Stimulated activated CD4-positive, alpha-beta T cell treated with anti-CD3 and anti-CD28 coated beads, TNF-alpha, amount 100 ng/mL, for 1 hour (primary cell): ENCODE measurements at places on chromosomes 1 and 21.

- DNase-seq, result no peak
These were observed 28.7 kb upstream of the CDC14A start for GRCh38 chr1:100323419-100324106.

DNA sequence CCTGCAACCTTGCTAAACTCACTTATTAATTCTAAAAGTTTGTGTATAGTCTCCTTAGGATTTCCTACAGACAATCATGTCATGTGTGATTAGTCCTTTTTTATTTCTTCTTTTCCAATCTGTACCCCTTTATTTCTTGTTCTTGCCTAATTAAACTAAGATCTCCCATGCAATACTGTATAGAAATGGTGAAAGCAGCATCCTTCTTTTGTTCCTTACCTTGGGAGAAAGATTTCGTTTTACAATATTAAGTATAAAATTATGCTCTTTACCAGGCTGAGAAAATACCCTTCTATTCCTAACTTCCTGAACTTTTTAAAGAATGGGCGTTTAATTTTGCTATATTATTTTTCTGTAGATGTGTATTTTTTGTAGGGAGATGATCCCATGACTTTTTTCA, 7.6 kb upstream of the COL18A1 start:
- no peak for DNase-seq

GRCh38 chr21:35579520-35580293, 480.6 kb downstream of the SETD4 start:
- no peak for DNase-seq

GRCh38 chr21:31604591-31605190, 54.8 kb upstream of the SOD1 start:
- peak; percentile 45 for DNase-seq

DNA sequence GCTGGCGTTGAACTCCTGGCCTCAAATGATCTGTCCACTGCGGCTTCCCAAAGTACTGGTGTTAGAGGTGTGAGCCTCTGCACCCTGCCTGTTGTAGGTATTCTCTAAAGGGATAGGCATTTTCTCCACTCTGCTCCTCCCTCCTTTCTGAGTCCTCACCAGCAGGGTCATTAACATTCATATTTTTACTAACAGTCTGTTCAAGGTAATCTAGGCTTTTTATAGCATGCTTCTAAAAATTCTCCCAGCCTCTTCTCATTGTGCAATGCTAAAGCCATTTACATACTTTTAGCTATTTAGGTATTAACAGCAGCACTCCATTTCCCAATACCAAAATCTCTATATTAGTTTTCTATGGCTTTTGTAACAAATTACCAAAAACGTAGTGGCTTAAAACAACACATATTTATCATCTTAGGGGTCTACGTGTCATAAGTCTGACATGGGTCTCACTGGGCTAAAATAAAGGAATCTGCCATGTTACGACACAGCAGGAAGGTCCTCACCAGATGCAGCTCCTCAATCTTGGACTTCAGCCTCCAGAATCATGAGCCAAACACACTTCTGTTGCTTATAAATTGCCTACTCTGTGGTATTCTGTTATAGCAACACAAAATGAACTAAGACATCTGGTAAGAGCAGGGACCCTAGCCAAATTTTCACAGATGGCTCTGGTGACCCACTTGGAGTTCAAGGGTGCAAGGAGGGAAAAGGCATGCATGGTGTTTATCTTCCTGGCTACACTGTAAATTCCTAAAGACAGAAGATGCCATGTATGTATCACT, 2.9 kb upstream of the SLC2A7 start:
- DNase-seq, result no peak

GRCh38 chr1:29753244-29753643, 516.9 kb downstream of the PTPRU start:
- DNase-seq, result no peak

DNA sequence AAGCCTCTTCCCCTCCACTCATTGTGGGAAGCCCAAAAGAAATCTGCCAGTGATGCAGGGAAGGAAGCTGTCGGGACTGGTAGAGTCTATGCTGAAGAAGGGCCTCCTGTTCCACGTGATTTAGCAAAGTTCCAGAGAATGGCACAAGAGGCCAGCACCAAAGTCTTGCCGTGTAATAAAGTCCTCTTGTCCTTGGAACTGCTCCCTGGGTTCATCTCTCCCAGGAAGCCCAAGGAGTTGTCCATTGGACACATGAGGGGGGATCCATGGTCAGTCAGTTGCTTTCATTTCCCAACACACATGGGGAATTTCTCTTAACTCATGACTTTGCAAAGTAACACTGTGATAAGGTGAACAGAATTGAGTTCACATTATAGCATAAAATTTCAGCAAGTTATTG, 116.1 kb upstream of the RAB4A start:
- no peak for DNase-seq

- DNase-seq, result no peak
These were observed 28.0 kb downstream of the PTBP2 start for GRCh38 chr1:96749618-96750017.

DNA sequence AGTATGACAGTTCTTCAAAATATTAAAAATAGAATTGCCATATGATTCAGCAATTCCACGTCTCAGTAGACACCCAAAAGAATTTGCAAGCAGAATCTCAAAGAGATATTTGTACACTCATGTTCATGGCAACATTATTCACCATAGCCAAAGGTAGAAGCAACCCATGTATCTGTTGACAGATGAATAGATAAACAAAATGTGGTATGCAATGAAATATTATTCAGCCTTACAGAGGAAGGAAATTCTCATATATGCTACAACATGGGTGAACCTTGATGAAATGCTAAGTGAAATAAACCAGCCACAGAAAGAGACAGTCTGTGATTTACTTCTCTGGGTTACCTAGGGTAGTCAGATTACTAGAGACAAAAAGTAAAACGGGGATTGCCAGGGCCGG, 47.0 kb downstream of the NAV1 start:
- no peak for DNase-seq

DNA sequence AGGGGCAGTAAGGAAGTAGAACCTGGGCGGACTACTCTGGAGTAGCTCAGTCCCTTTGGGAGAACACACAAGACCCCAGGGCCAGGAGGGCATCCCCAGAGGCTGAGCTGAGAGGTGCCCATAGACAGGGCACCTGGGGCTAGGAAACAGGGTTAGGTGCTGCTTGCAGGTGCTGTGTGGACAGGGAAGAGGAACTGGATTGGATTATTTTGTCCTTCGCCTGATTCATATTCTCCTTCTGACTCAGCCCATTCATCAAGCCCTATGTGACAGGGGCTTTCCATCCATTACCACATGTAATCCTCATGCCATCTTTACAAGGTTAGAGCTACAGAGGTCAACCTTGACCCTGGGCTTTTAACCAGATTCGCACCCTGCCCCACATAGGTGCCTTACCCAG, 183.9 kb downstream of the C1orf94 start:
- DNase-seq, result no peak

GRCh38 chr1:115173151-115173550, 83.8 kb upstream of the TSPAN2 start:
- DNase-seq, result no peak

GRCh38 chr21:27371975-27372331, 405.1 kb upstream of the ADAMTS5 start:
- no peak for DNase-seq

DNA sequence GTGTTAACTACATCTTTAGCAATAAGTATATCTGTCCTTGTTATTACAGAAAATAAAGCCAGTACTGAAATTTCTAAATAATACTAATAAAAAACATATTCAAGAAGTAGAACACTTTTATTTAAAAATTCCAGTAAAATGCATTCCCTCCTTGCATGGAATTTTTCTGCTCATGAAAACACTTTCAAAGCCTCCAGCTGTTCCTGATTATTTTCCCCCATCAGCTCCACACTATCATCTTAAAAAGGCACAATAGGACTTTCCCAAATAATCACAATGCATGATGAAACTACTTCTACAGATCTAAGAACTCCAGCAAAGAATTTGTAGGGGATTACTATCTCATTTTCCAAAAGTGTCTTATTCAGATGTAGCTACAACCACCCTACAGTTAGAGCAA, 162.6 kb upstream of the USP25 start:
- DNase-seq, result no peak

- DNase-seq, result no peak
These were observed 17.2 kb upstream of the C1QA start for GRCh38 chr1:22619252-22619651.

DNA sequence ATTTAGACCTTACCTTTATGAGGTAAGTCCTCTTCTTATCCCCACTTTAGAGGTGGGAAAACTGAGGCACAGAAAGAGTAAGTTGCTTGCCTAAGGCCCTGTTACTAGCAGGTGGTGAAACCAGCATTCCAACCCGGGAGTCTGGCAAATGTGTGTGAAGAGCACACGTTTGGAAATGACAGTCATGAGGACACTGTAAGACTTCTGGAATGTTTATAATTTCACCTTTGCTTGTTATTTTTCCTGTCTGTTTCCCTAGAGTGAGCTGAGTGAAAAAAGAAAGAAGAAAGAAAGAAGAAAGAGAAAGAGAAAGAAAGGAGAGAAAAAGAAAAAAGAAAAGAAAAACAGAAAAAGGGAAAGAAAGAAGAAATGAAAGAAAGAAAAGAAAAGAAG, 21.2 kb upstream of the LGALS8 start:
- no peak for DNase-seq

DNA sequence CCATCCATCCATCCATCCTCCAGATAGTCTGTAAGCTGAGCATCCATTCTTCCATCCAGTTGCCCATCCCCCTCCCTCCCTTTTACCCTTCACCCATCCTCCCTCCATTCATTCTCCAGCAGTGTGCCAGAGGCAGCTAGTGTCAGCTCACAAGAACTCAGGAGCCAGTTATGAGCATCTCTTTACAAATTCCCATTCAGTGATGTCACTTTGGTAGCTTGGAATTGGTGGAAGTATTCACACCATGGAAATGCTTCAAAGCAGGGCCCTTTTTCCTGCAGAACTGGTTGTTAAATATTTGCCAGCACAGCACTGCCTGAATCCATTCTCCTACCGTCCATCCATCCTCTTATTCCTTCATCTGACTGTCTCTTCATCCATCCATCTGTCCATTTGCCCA, 72.5 kb downstream of the ARHGEF10L start:
- no peak for DNase-seq

DNA sequence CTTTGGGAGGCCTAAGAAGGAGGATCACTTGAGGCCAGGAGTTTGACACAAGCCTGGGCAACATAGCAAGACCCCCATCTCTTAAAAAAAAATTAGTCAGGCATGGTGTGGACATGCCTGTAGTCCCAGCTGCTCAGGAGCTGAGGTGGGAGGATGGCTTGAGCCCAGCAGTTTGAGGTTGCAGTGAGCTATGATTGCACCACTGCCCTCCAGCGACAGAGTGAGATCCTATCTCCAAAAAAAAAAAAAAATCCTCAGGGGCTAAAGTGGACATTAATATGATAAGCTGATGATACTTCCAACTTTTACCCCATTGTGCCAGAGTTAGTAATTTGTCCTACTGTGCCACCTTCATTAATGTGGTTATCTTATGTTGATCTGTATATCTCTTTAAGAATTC, 327.8 kb upstream of the FMN2 start:
- no peak for DNase-seq

GRCh38 chr1:205935869-205936268, 7.4 kb downstream of the SLC26A9 start:
- no peak for DNase-seq

- DNase-seq, result no peak
These were observed 2.8 kb downstream of the RPL5 start for GRCh38 chr1:92834617-92835016.

DNA sequence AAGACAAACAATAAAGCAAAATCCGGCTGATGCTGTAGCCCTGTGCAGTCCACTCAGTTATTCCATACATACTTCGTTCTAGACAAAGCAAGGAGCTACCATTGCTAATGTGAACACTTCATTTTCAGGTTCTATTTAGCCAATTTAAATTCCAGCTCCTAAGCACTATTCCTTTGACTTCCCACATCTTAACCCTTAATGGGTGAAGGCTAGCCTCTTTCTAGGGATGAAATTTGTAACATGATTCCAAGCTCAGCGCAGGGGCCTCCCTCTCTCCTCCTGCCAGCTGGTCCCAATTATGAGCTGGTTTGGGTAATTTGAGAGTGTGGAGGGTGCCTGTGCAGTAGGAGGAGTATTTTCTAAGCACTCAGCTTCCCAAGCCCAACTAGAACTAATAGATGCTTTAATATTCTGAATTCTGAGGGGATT, 53.9 kb upstream of the PTGFRN start:
- DNase-seq, result no peak

GRCh38 chr1:33370301-33370700, 49.4 kb upstream of the A3GALT2 start:
- DNase-seq, result no peak

DNA sequence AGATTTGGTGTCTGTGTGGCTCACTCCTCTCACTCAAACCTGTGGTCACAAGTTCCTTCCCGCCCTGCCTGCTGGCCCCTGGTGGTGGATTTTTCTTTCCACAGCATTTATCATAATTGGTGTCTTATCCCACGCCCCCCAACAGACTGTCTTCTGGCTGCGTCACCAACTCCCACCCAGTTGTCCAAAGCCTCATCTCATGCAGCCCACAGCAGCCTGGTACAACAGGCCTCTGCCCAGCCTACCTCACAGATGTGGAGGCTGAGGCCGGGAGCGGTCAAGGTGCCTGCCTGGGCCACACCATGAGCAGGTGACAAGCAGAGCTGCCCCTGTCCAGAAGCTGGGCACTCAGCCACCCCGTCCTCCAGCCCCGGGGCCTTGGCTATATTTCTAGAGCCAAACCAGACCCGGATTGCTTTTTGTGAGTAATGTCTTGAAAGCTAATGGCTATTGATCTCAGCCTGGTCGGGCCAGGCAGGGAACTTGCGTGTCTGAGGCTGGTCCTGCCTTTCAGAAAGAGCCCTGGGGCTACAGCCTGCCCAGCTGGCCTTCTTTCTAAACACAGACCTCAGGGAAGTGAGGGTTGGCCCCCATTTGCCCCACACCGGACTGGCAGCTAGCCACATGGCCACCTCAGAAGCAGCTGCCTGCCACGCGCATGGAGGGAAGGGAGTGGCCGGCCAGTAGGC, 2.6 kb downstream of the KCNAB2 start:
- DNase-seq, result no peak

DNA sequence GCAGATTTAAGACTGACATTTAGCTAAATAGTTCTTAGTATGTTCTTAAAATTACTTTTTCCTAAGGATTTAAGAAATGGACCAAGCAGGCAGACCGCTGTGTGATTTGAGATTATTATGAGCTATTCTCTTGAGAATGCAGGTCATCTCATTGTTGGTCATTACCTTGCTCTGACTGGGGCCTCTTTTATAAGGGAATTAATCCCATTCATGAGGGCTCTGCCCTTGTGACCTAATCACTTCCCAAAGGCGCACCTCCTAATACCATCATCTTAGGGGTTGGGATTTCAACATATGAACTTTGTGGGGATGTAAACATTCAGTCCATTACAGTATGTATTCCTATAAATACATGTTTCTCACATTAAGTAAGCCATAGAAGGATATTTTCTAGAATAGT, 24.2 kb downstream of the OSBPL9 start:
- no peak for DNase-seq

- DNase-seq, result no peak
These were observed 200.9 kb downstream of the LTN1 start for GRCh38 chr21:28791595-28792282.
